ENCODE measurements at places on chromosomes 7 and 10.

GRCh38 chr7:97480772-97481390 lies 251.0 kb upstream of the TAC1 start:
- DNase-seq = no peak

DNA sequence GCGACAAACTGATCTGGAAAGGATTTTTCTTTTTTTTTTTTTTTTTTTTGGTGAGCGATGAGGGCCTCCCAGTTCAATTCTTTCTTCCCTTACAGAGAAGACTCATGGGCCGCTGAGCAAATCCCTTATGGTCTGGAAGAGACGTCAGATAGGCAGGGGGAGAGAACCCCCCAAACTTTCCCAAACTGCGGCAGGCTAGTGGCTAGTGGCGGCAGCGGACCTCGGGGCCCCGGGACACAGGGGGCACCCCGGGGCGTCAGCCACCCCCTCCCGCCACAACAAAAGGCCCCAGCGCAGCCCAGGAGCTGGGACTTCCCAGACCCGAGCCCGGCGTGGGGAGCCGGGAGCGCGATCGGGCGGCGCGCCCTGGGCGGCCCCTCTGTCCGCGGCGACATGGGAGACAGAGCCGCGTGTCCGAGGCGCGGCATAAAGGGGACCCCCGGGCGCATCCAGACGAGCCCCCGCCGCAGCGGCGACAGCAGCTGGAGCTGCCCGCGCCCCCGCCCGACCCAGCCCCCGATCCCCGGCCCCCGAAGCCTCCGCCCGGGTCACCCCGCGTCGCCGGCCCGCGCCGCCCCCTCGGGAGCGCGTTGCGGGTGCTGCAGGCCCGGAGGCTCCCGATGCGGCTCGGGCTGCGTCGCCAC lies 755 bp downstream of the FAM171A1 start:
- no peak for DNase-seq

- DNase-seq = no peak
Measured at GRCh38 chr10:101569323-101569621, 18.8 kb downstream of the POLL start.

GRCh38 chr10:48703531-48704122 lies 19.0 kb downstream of the WDFY4 start:
- no peak for DNase-seq

DNA sequence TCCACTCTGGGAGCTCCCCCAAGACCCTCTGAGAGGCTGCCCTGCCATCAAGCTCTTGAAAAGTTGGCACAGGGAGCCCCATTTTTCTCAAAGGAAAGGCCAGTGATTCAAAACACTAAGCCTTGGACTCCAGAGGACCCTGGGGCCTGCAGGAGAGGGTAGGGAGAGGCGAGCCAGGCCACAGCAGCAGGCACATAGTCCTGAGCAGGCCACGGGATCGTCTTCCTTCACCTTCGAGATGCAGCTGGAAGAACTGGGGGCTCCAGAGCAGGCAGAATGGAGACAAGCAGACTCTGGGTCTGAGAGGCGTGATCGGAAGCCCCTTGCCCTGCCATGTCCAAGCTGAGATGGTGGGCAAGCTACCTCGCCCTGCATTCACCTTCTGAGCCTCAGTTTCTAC lies 13.9 kb downstream of the TNS3 start:
- DNase-seq = no peak

GRCh38 chr7:21314954-21315353 lies 112.9 kb upstream of the SP4 start:
- DNase-seq = no peak

DNA sequence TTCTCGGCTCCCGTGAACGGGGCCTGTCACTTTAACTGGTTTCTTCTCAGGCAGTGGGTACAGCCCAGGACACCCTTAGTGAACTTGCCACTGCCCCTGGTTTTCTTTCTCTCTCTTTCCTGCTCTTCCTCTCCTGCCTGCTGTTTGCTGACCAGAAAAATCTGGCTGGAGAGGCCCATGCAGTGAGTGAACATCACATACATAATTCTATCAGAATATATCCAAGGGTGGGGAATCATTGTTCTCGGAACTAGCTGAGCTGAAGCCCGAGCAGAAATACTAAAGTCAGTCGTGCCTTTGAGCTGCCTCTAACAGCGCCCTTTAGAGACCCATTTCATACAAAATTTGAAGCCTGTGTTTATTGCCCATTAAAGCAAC lies 501.5 kb upstream of the GALNT17 start:
- DNase-seq = no peak

- DNase-seq = no peak
Measured at GRCh38 chr7:44157116-44158080, 16.3 kb upstream of the MYL7 start.

- no peak for DNase-seq
Measured at GRCh38 chr10:670990-671389, 18.5 kb downstream of the DIP2C start.

- DNase-seq = no peak
Measured at GRCh38 chr7:111370002-111370401, 192.3 kb downstream of the IMMP2L start.

DNA sequence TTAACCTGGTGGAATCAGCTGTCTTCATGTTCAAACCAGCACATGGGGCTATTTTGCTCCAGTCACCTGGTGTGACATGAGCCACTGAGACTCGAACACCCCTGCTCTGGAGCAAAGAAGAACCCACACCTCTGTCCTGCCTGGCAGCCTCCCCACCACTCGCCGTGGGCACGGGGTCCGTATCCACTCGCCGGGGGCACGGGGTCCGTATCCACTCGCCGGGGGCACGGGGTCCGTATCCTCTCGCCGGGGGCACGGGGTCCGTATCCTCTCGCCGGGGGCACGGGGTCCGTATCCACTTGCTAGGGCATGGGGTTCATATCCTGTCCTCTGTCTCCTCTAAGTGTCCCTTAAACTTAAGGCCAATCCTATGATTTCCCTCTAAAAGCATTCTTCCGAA lies 558.7 kb downstream of the PTPRN2 start:
- DNase-seq = no peak

- peak; percentile 11 for DNase-seq
Measured at GRCh38 chr7:13055732-13056368, 368.4 kb downstream of the ARL4A start.

DNA sequence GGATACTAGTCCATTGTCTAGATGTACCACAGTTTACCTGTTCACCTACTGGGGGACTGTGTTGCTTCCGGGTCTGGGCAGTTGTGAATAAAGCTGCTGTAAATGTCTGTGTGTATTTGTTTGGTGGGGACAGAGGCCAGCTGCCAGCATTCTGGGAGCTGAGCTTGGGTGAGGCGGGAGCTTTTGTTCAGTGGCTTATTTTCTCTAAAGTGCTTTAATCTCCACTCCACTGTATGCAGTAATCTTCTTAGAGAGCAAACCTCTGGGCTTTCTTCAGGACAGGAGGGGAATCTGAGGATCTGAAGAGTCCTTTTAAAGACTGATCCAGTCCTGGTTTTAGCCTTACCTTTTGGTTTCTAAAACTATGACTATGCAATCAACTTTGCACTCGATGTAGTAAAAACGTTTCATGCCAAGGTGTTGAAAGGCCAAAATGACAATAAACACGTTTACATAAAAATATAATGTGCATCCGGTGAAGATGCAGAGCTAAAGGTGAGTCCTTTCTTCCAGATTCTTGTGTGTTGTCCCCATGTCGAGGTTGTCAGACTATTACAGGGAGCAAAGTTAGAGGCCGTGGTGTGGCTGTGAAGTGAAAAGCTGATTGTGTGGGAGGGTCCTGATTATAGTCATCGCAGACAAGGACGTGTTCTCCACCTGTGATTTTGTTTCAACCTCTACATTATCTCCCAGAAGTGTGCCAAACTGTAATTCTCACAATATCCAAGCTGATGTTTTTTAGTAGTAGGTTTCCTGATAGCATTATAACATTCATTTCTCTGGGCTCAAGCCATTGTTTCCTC lies 279.8 kb downstream of the CAMK1D start:
- DNase-seq = no peak

DNA sequence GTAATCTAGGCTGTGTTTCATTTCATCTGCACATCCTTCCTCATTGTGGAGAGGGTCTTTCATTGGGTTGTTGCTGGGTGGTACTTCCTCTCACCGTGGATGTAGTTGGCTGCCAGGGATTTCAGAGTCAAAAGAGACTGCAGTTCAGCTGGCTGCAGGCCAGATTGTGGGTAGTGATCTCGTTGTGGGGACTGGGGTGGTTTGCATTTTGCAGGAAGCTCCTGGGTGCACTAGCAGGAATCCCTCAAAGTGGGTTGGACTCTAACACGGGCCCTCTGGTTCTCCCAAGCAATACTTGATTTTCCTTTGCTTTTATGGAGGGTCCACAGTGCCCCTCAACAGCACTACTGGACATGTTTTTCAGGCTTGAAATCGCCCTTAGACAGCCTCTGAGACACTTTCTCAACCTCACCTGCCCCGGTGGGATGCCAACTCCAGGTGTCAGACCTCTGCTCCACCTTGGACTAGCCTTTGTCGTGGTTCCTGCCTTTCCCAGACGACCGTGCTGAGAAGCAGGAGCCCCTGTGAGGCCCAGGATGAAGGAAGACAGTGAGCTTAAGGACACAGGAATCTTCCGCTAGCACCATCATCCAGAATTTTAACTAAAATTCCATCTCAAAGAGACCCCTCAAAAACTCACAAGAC lies 23.9 kb upstream of the ZNF273 start:
- DNase-seq = no peak

- DNase-seq = no peak
Measured at GRCh38 chr7:105454921-105455320, 66.2 kb upstream of the SRPK2 start.

DNA sequence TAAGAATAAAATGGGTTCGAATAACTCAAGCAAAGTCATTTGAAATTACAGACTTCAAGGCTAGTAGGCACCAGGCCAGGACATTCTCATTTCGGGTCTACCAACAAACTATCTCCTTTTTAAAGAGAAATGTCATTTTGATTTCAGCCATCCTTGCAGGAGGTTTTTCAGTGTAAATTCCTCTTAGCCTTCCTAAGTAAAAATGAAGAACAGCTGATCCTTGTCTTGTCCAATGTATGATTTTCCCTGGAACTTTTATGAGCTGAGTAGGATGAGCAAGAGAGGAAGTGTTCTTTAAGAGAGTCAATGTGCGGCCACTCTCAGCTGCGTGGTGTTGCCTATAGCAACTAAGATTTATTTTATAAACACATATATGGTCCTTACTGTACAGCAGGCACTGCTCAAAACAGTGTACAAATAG lies 110.1 kb downstream of the PLCE1 start:
- DNase-seq = no peak

DNA sequence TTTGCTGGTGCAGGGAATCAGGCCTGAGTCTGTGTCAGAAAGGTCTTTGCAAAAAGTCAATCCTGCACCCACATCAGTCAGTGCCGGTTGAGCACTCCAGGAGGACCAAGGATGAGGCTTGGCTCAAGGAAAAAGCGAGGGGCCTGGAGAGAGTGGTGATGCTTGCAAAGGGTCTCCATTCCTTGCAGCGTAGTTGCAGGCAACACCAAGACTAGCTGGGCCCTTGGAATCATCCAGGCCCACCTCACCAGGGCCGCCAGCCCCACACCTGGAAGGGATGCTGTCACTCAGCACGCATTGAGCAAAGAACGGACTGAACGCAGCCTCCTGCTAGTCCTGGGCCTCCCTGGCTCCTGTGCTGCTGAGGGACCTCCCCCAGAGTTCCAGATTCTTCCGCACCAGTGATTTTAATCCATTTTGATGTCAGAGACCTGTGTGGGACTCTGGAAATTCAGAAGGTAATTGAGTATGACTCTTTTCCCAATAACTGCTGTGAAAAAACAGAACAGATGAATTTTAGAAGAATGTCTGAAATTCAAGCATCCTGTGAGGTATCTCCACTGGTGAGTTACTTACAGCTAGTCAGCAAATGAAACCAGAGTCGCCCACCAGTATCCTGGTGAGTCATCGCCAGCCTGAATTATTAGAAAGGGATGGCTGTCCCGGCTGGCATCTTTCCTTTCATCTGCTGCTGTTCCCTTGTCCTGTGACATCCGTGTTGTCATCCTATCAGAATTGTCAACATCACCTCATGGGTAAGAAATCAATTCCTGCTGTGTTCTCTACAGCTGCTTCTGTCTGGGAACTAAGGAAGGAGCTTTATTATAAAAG lies 150.8 kb upstream of the NPS start:
- peak; percentile 1 for DNase-seq

DNA sequence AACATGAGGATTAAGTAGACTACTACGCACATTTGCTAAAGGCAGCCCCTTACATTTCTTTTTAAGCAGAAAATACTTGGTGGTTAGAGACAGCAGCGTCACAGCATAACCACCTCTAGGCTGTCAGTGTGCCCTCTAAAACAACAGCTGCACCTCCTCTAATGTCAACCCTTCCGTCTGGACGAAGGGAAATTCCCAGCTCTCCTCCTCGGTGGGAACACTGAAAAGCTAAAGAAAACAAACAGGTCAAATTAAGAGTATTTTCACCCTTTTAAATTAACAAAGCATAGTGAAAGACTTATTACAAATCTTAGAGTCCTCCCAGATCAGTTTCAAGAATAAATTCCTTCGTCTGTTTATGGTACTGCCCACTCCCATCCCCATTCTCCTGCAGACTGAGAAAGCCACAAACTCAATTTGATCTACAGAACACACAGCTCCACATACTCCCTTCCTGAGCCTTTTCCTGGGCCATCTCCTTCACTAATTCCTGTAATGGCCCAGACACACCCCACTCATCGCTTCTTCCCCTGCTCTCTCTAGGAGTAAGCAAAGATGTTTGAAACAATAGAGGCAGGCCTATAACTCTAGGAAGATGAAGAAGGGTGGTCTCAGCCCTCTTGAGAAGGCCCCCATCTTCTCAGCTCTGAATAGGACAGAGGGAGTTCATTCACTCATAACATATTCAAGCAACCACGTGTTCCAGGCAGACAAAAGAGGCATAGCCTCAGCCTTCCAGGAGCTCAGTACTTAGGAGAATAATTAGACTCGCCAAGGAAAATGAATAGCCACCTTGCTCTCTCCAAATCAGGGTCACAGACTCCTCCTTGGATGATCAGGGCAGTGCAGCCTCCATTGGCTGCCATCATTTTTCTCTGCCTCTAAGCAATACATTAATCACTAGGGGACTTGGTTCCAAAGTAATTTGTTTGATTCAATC lies 47.5 kb upstream of the HNRNPH3 start:
- no peak for DNase-seq

DNA sequence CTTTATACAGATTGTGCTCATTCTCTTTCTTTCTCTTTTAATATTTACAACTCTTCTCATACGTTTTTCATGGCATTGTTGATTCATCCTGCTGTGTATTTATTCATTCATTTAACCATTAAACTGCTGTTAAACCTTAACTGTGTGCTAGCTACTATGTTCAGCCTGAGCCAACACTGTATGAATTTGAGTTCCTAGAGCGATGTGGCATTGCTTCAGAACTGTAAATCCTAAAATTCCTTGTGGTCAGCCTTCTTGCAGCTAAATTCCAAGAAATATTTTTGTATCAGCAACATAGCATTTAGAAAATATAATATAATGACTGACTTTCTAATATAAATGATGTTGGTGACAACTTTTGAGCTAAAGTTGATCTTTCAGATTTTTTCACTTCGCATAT lies 184.7 kb upstream of the FZD1 start:
- no peak for DNase-seq

GRCh38 chr10:34002896-34003295 lies 668.4 kb upstream of the NRP1 start:
- no peak for DNase-seq

- no peak for DNase-seq
Measured at GRCh38 chr10:6494442-6494819, 85.6 kb downstream of the PRKCQ start.

- peak; percentile 59 for DNase-seq
Measured at GRCh38 chr7:83936056-83936708, 258.4 kb downstream of the SEMA3A start.

Measured in suppressor macrophage treated with lipopolysaccharide for 4 hours (primary cell).